ENCODE measurements at places on chromosomes 4 and X.

DNA sequence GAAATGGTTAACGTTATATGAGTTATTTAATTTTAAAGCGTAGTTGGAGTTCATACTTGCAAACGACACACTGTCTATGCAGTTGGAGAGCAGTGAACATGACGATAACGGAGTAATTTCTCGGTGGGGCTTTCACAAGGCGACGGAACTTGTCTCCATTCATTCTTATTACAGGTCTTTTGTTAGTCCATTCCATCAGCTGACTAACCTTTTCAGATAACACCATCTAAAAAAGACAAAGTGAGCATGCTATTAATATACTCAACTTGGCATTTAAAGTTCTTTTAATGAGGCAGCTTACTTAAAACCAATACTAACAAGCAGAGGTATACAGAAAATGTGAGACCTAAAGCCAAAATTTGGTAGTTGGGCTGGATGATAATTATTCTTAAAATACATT, 19.9 kb downstream of the MAGT1 start:
- no peak for DNase-seq

- no peak for DNase-seq
Observed at GRCh38 chr4:69054578-69055200, 41.6 kb upstream of the UGT2B7 start.

- DNase-seq = no peak
Observed at GRCh38 chrX:24982306-24982965, 33.3 kb downstream of the ARX start.

GRCh38 chrX:154348646-154349358, 25.6 kb downstream of the FLNA start:
- DNase-seq = no peak

Data from stimulated activated CD8-positive, alpha-beta memory T cell treated with anti-CD3 and anti-CD28 coated beads, Interleukin-4, amount 100 ng/mL, for 1 hour (primary cell).